ENCODE measurements at places on chromosomes 1 and 21. TPM values are rescaled to one million over a fixed set of nuclear protein-coding genes. Genes with fewer than 3 reads are reported as not detected.

The PLA2G2A gene
- not detected for total RNA-seq

The CCDC185 gene
- not detected for total RNA-seq

The GPR161 gene
- total RNA-seq = 19.3 TPM

The KRTAP21-3 gene
- not detected for total RNA-seq

The TP73 gene
- total RNA-seq = 14.9 TPM

The ADAM30 gene
- not detected for total RNA-seq

DNA sequence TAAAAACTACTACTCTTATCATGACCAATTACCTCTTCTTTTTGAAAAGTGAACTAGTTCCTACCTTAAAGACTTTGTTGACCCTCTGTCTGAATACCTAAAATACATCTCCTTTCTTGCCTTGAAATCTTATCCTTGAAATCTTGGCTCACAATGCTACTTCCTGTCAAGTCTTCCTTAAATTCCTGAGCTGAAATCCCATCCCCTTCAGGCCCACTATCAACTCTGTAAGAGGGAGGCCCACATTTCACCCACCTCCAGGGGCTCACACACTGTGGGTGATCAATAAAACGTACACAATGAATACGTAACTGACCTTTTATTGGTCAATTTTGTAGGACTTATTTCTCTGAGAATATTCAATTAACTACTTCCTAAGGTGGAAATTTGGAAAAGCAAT is 88.0 kb downstream of the APP start:
- no peak for DNase-seq

GRCh38 chr1:207752456-207752998 is 673 bp downstream of the CD46 start:
- DNase-seq = peak; percentile 41

GRCh38 chr21:16198546-16198945 is 468.8 kb downstream of the USP25 start:
- DNase-seq = no peak

GRCh38 chr1:107964336-107965109 is 457 bp downstream of the VAV3 start:
- DNase-seq = no peak

- no peak for DNase-seq
Observed at GRCh38 chr1:41439234-41439633, 45.2 kb downstream of the EDN2 start.

DNA sequence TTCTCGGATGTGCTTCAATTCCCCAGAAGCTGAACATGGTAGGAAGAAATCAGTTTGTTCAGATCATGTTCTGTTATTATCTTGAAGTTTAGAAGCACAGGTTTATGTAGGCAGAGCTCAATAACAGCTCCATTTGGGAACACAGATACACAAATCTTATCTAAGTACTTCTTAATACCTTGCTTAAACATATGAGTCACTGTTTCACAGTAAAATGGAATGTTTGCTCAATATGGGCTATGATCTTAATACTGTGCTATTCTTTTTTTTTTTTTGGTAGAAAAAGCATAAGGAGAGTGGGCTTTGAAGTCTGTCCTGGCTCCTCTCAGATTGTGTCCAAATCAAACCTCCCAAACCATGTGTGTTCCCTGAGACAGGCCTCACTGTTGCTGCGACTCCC is 13.4 kb downstream of the PROK1 start:
- no peak for DNase-seq

GRCh38 chr1:183827801-183828200 is 22.9 kb downstream of the RGL1 start:
- no peak for DNase-seq

DNA sequence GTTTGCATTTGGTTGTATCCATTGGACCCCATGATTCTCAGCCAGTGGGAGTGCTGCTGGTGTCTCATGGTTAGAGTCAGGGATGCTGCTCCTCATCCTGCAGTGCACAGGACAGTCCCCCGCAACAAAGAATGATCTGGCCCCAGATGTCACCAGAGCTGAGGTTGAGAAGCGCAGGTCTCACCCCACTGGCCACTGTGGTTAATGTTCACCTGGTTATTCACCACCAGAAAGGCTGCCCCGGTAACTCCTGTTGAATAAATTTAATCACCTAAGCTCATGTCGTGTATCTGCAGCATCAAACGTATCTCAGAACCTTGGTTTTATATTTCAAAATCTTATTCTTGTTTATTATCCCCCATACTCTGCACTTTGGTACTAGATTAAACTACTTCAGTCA is 75.8 kb downstream of the ATP5PO start:
- no peak for DNase-seq

GRCh38 chr1:3391711-3392110 is 62.8 kb upstream of the ARHGEF16 start:
- no peak for DNase-seq

DNA sequence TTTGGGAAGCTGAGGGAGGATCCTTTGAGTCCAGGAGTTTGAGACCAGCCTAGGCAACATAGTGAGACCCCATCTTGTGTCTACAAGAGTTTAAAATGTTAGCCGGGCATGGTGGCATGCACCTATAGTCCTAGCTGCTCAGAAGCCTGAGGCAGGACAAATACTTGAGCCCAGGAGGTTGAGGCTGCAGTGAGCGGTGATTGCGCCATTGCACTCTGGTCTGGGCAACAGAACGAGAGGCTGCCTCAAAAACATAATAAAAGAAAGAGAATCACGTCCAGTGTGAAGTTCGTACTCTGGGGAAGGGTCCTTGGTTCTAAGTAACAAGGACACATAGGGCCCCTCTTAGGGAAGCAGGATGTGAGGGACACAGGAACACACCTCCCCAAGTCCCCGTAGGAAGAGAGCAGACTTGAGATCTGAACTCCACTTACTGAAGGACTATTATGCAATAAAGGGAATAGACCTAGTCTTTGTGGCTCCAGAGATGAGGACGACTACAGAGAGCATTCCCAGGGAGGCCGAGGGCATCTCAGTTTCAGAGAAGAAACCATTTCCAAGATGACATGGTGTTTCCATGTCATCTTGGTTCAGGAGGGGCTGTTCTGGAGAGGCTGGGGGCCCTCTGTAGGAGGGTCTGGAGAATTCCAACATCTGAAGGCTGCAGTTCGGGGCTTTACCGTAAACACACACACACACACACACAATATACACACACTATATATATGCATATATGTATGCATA is 10.8 kb upstream of the ENO1 start:
- no peak for DNase-seq

DNA sequence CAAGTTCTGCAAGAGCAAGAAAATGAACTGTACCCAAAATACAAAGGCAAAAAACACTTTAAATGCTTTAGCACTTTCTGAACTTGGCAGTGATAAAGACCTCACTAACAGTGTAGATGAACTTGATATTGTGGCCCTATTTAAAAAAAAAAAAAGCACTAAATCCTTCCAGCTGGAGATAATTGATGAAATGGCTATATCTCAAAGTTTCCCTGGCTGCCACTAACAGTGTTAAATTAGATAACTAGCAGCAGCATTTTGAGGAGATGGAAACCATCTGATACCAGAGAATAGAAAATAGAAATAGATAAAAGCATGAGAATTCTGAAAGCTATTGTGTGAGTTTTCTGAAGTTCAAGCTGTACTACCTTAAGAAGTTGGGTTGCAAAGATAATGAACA is 317.2 kb downstream of the RWDD3 start:
- no peak for DNase-seq

DNA sequence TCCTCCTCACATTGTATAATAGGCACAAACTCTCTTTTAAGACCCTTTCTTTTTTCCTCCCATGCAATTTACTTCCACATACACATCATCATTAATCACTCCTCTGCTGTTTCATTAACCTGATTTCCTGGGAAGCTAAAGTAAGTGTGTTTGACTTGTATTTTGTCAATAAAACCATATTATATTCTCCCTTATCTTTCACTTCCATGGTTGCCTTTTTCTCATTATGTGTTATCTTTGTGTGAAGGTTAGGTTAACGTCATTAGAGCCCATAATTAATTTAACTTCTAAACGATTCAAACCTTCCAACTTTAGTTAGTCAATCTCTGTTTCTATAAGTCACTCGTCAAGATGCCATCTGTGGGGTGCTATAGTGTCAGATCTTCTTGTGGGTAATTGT is 313.0 kb downstream of the PAPPA2 start:
- no peak for DNase-seq

DNA sequence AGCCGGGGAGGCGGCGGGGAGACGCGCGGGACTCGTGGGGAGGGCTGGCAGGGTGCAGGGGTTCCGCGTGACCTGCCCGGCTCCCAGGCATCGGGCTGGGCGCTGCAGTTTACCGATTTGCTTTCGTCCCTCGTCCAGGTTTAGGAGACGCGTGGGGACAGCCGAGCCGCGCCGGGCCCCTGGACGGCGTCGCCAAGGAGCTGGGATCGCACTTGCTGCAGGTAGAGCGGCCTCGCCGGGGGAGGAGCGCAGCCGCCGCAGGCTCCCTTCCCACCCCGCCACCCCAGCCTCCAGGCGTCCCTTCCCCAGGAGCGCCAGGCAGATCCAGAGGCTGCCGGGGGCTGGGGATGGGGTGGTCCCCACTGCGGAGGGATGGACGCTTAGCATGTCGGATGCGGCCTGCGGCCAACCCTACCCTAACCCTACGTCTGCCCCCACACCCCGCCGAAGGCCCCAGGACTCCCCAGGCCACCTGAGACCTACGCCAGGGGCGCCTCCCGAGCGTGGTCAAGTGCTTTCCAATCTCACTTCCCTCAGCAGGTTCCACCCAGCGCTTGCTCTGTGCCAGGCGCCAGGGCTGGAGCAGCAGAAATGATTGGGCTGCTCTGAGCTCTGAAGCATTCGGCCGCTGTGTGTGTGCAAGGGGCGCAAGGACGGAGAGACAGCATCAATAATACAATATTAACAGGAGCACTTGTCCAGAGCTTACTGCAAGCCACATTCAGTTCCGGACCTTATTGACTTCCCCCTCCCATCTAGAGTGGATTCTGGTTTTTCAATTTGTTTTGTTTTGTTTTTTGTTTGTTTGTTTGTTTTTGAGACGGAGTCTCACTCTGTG is 10.3 kb downstream of the SIM2 start:
- DNase-seq = no peak

DNA sequence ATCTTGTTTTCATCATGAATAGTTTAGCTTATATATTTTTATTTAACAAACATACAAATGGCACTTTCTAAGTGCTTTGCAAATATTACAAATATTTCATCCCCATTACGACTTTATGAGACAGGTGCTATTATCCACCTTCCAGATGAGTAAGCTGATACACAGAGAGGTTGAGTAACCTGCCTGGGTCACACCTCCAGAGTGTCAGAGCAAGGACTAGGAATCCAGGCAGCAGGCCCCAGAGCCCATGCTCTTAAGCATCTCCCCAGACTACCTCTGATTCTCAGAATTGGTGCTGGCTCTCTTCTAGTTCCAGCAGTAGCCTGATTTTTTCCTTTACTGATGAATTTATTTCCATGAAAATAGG is 40.0 kb downstream of the EPHB2 start:
- no peak for DNase-seq

DNA sequence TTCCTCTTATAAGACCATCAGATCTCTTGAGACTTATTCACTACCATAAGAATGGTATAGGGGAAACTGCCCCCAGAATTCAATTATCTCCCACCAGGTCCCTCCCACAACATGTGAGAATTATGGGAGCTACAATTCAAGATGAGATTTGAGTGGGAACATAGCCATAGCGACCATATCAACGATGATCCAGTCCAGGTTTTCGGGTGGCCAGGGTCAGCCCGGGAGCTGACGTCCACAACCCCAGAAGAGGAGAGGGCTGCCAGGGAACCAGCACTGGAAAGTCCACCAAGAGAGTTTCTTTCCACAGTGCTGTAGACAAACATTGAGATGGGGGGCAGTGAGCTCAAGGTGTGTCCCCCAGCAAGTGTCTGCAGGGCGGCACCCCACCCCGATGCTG is 88.4 kb downstream of the VWA5B1 start:
- DNase-seq = no peak

GRCh38 chr1:94721240-94721639 is 98.9 kb upstream of the SLC44A3 start:
- no peak for DNase-seq

- peak; percentile 69 for DNase-seq
Observed at GRCh38 chr1:85579622-85580021, 939 bp upstream of the CCN1 start.

DNA sequence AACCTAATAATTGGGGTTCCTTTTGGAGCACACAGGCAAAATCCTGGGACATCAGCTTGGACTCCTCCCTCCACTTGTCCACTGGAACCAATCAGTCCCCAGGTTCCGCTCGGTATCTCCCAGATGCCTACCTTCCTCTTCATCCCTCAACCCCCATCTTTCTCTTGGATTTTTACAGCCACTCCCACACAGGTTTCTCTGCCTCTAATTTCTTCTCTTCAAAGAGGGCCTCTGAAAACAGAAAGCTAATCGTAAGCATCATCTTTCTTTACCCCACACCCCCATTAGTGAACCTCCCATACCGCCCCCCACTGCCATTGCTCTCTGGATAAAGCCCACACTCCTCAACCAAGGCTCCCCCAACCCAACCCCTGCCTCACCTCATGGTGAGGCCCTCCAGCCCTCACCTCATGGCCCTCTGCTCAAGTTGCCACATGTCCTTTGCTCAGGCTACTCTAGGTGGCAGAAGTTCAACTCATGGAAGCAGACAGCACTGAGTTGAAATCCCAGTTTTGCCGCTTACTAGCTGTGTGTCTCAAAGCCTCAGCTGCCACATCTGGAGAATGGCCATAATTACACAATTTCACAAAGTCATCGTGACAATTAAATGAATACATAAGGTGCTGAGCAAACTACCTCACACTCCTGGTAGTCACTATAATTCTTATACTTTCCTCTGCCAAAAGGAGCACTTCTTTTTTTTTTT is 18.1 kb upstream of the WASF2 start:
- peak; percentile 28 for DNase-seq

DNA sequence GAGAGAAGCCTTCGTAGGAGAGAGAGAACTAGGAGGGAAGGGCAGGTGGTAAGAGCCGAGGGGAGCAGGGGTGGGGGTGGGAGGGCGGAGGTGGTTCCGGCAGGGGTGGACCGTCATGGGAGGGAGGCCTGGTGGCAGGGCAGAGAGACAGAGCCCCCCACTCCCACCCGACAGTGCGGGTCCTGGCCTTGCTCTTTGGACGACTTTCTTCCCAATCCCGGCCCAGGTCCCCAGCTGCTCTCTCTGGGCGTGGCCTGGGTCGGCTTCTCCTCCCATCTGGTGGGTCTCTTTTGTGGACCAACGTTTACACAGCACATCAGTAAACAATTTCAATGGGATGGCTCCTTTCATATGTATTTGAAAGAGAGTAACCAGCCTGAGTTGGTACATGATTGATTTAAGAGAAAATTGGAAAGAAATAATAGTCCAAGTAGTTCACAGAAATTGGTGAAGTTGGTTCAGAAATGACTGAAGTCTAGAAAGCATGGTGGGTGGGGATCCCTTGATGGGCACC is 56.9 kb downstream of the LDLRAD2 start:
- DNase-seq = no peak

GRCh38 chr1:235834620-235835019 is 32.1 kb downstream of the LYST start:
- DNase-seq = no peak

- DNase-seq = no peak
Observed at GRCh38 chr1:71561206-71561605, 480.4 kb upstream of the ZRANB2 start.
